Stimulated activated CD4-positive, alpha-beta T cell treated with anti-CD3 and anti-CD28 coated beads, Interleukin-1b, Interleukin-23, amount 100 ng/mL, for 1 hour (primary cell): ENCODE measurements at places on chromosomes 3 and 15.
A peak's percentile ranks its signal among the peaks of the same experiment; 100 is the strongest.

- DNase-seq = no peak
Measured at GRCh38 chr3:70811880-70812279, 499.4 kb upstream of the MDFIC2 start.

GRCh38 chr3:181915551-181915950 is 203.8 kb downstream of the SOX2 start:
- DNase-seq = no peak

DNA sequence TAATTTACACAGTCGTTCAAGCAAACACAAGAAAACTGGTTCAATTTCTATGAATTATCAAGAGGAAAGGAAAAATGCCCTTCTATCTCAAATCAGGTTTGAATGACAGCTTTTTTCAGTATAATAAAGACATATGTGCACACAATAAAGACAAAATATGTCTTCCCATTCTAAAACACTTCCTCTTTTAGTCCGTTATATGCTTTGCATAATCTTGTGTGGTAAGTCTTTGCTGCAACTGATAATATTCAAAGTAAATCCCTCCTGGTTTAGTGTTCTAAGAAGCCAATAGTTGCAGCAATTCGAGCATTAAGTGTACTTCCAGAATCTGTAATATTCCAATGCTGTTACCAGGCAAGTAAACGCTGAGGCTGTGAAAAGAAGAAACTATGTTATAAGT is 43.7 kb upstream of the MAPKBP1 start:
- DNase-seq = no peak

- DNase-seq = no peak
Measured at GRCh38 chr15:69644876-69645275, 192.3 kb downstream of the RPLP1 start.

- DNase-seq = no peak
Measured at GRCh38 chr3:71309342-71309741, 274.2 kb downstream of the FOXP1 start.

DNA sequence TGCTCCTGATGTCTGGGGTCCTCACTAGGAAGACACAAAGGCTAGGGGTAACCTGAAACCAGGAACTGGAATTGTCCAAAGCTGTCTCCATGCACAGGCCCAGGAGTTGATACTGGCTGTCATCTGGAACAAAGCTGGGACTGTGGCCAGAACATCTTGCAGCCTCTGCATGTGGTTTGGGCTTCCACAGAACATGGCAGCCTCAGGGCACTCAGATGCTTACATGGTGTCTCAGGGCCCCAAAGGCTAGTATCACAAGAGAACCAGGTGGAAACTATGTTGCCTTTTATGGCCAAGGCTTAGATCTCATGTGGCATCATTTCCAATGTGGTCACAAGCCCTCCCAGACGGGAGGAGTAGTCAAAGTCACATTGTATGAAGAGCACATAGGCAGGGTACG is 335.2 kb upstream of the TRIM42 start:
- DNase-seq = no peak

GRCh38 chr3:153268564-153269279 is 106.7 kb downstream of the RAP2B start:
- DNase-seq = no peak

GRCh38 chr15:96351761-96352603 is 21.5 kb downstream of the NR2F2 start:
- no peak for DNase-seq

DNA sequence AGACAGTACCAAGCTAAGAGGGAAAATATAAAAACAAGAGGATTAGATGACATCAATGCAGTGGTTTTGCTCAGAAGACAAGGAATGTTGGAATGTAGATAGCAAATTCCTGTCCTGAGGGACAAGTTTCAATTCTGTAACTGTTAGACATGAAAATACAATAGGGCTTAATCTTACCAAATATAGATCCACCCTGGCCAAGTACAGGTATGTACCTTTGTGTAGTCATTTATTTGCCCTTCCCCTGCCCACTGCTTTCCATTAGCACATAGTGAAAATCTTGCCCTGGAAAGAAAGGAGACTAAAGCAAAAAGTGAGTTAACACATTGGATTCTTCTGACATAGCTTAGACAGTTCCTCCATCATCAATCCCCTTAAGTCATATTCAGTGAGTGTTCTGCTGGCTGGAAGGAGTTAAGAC is 389.0 kb upstream of the THBS1 start:
- no peak for DNase-seq

DNA sequence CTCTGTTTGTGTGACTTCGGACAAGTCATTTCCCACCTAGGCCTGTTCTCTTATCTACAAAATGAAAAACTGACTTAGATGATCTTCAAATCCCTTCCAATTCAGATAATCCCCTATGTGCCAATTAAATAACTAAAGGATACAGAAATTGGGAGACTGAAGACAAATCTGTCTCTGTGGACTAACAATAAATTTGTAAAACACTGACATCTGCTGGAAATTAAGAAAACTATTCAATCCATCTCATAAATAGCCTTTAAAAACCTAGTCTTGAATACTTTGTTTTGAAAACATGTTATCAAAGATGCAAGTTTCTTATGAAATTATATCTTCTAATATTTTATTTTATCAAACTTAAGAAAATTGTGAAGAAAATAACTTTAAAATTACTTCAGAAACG is 38.3 kb downstream of the MTHFS start:
- DNase-seq = no peak

GRCh38 chr3:50430950-50431435 is 71.7 kb upstream of the TMEM115 start:
- DNase-seq = no peak

GRCh38 chr15:57827971-57828370 is 121.5 kb downstream of the POLR2M start:
- no peak for DNase-seq

DNA sequence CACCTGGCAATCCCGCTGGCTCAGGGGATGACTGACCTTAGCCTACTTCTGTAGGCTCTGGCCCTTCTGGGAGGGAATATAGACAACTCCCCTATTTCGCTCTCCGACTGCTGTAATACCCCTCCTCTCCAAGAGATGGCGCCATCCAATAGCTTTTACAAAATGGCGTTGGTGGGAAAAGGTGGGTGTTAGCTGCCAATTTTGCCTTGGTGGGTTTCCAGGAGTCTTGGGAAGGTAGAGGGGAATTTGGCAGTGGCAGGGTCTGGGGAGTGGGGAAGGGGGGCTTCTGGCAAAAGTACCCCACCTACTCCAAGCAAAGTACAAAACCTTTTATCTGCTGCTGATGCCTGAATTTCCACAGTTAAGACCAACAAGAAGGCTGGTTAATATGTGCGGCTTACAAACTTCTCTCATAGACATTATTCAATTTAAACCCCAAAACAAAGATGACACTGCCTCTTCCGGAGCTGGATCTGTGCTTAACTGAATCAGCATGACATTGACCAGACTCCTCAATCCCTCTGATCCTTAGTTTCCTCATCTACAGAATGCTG is 62.1 kb downstream of the RASGRF1 start:
- no peak for DNase-seq

GRCh38 chr3:71843071-71843470 is 58.1 kb upstream of the PROK2 start:
- DNase-seq = no peak

DNA sequence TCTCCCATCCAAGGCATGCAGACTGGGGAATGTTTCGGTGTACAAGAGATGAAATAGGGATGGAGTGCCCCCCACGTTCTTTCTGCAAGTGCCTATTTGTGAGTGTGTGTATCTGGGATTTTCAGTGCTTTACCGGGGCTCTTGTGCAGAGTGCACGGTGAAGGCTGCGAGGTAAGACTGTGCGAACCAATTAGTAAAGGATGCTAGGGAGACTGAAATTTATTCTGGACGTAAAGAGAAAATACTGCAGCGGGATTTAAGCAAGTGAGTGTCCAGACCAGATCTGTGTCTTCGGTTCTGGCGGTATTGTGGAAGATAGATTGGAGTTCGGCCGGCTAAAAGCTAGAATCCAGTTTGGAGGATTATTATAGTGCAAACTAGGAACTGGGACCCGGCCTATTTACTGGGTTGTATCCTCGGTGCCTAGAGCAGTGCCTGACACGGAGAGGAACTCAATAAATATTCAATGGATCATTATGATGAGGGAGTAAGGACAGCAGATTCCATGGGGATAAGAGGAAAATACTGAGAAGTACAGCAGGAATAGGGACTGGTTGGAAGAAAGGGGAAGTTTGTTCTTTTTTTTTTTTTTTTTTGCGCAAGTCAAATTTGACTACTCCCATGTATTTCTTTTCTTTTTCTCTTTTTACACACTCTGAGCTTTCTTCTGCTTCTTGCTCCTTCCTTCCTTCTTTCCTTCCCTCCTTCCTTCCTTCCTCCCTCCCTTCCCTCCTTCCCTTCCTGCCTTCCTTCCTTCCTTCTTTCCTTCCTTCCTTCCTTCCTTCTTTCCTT is 580 bp upstream of the MAGEF1 start:
- DNase-seq = no peak

GRCh38 chr15:40244961-40245523 is 6.2 kb downstream of the PAK6 start:
- DNase-seq = no peak

DNA sequence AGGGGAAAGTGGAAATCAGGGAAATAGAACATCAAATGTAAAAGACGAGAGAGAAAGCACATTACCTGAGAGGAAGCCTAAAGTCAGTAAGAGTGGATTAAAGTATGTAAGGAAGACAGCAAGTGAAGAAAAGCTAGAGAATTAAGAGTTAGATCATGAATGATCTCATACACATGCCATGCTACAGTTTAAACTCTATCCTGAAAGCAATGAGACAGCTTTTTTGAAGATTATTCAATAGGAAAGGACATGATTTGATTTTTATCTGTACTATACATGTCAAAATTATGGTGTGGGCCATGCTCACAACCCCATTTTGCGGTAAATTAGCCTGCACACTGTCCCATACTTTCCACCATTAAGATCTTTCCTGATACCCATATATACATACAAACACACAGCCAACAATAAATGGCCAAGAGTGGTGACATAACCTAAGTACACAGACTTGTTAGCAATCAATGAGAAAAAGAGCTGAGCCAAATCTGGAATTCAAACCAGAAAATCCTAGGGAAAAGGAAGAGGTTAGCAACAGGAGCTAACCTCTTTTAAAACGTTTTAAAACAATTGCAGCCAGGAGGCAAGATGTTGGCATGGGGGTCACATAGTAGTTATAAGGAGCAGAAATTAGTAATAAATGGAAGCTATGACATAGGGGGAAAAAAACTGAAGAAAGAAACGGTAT is 4.5 kb downstream of the MYO9A start:
- DNase-seq = no peak

DNA sequence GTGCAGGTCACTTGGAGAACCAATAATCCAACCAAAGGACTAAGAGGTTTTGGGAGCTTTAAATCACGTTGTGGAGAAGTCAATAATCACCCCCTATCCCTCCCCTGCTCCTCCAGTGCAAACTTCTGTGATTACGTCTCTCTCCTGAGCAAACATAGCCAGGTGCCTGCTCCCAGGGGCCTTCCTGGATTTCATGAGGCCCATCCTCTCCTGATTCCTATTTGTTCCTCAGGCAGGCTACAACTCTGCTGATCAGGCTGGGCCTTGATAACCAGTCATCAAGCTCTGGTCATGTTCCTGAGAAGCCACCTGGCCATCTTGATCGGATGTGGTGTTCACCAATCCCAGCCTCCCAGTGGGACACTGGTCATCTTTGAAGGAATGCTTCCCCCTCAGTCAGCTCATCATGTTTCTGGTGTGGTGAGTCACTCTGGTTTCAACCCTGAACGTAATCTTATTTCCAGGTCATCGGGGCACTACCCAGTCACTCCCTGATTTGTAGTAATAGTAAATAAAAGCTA is 2.9 kb upstream of the ZNF710 start:
- DNase-seq = no peak

DNA sequence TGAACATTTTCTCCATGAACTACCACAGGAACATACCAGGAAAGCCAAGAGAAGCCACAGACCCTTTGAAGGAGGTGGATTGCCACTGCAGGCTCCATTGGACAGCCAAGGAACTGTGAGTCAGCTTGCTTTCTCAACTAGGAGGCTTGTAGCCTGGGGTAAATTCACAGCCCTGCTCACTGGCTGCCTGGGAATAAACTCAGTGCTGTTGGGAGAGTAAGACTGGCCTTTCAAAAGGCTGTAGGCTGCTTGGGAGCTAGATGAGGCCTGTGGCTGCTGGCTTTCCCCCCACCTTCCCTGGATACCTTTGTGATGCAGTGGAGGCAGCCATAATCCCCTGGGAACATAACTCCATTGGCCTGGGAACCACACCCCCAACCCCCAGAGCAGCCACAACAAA is 223.5 kb upstream of the RBMS3 start:
- no peak for DNase-seq

- no peak for DNase-seq
Measured at GRCh38 chr3:119825820-119826219, 43.9 kb downstream of the NR1I2 start.

GRCh38 chr3:34248352-34248751 is 449.9 kb downstream of the PDCD6IP start:
- DNase-seq = no peak

- DNase-seq = no peak
Measured at GRCh38 chr15:80835336-80835735, 56.2 kb downstream of the CEMIP start.

GRCh38 chr15:57220205-57220604 is 156.1 kb upstream of the CGNL1 start:
- DNase-seq = no peak

GRCh38 chr3:14520149-14520548 is 20.0 kb downstream of the GRIP2 start:
- no peak for DNase-seq

DNA sequence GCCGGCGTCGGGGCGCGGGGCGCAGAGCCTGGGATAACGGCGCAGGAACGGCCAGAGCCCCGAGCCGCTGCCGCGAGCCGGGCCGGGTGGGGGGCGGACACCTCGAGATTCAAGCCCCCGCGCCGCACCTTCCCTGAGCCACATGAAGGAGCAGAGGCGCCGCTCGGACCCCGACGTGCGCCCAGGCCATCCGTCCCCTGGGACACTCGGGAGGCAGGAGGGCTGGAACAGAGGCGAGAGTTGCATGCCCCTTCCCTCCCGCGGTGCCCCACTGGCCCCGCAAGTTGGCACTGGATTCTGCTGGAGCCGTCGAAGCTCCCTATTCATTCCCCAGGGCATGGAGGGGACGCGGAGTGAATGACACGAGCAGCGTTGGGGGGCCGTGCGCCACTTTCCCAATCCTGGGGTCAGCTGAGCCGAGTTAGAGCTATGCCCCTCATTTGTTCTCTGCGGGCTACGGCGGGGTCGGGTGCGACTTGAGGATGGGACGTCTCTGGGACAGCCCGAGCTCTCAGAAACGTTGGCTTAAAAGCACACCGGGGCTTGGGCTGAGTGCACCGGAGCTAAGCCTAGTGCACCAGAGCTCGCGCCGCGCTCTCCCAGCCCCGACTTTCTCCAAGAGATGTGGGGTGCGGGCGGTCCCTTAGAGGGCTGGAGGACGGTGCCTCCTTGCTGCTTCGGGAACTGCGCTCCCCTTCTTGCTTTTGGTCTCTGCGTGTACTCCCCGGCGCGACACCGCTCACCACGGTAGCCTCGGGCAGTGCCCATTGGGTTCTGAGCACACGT is 588 bp downstream of the SLC6A1 start:
- DNase-seq = no peak

GRCh38 chr3:74506246-74506645 is 108.2 kb downstream of the CNTN3 start:
- DNase-seq = no peak

GRCh38 chr3:159825216-159825854 is 163.3 kb upstream of the IL12A start:
- no peak for DNase-seq

GRCh38 chr15:52019394-52020220 is 588 bp downstream of the MAPK6 start:
- peak; percentile 28 for DNase-seq
